ENCODE measurements at places on chromosomes 4 and X.

DNA sequence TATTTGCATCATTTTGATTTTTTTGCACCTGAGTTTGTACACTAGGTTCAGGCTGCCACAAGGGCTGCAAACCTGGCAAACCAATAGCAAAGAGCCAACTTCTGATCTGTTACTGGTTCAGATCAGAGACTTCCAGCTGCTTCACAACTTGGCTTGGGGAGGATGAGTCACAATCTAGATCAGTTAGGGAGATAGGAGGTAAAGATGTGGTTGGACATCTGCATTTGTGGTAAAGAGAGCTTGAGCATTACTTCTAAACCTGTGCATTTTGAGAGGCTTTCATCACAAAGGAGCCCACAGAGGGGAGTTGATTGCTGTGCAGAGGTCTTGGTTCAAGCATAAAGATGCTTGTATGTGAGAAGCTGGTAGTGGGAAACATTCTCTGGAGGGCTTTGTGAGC lies 34.5 kb downstream of the LINC00632 start:
- no peak for DNase-seq

- no peak for DNase-seq
Measured at GRCh38 chr4:1318488-1319213, 28.4 kb upstream of the UVSSA start.

DNA sequence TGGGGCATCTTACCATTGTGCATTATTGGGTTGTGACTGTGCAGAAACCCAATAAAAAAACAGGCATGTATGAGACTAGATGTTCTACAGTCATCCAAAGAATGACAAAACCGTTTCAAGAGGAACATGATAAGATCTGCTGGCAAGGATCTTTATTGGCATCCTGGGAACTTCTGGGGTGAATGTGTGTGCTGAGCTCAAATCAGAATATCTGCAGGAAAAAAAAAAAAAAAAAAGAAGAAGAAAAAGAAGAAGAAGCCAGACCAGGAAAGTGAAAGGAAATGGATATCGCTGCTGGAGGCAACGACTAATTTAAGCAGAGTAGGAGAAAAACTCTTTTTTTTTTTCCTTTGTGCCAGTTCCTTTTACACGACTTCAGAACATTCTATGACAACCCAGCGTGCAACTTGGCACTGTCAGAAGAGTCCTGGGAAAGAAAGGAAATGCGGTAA lies 484.2 kb upstream of the BOD1L1 start:
- no peak for DNase-seq

GRCh38 chr4:70802928-70803580 lies 36.6 kb downstream of the GRSF1 start:
- DNase-seq = no peak

GRCh38 chr4:62252728-62253127 lies 1052.6 kb downstream of the ADGRL3 start:
- DNase-seq = no peak

- DNase-seq = no peak
Measured at GRCh38 chr4:118346495-118346894, 6.3 kb downstream of the PRSS12 start.

GRCh38 chr4:55326629-55327028 lies 19.4 kb upstream of the SRD5A3 start:
- DNase-seq = no peak

DNA sequence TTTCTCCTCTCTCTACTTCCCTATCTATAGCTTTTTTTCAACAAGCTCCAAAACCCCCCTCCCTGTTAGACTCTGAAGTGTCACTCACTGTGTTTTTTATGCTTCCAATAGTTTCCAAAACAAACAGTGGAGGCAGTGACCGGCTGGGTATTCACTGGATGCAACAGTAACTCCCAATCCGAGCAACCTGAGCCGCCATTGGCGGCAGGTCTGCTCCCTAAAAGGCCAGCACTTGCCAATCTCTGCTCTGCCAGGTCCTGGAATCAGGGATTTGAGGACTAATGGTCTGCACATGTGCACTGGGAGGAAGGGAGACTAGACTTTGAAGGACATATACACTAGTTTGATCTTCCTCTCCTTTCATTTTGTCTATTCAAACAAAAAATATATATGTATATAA lies 7.1 kb downstream of the TBX22 start:
- no peak for DNase-seq

Data from neuronal stem cell (in vitro differentiated cells).